ENCODE measurements at places on chromosomes 5 and 9.

DNA sequence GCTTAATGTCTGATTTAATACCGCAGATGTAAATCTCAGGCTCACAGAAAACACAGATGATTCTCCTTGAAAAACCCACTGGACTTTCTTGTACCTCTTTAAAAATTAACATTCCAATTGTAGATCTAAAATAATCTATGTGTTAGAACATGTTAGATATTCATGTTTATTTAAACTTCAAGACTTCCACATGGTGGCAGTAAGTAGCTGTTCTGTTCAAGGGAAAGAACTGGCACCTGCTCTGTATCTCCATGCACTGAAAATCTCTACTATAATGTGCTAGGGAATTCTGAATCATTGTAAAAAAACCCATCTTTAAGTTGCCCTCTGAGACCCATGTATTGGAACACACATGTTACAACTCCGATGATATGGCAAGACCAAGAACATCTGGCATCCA is 366.9 kb downstream of the DMRTA1 start:
- DNase-seq = no peak

DNA sequence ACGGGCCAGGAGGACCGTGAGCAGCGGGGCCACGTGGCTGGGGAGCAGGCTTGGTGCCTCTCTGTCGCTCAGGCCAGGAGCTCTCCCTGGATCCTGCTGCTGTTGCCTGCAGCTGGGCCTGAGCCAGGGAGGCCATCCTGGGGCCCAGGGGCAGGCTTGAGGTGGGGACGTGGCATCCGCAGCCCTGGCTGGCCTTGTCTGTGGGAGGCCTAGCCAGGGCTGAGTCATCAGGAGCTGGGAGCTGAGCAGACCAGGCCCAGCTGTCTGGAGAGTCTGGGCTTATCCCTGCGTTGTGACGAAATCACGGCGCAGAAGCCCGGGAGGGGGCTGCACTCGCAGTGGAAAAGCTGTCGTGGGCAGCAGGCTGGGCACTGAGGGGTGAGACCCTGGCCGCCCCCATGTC is 138.8 kb upstream of the COL5A1 start:
- no peak for DNase-seq

GRCh38 chr9:5840788-5841187 is 7.9 kb upstream of the ERMP1 start:
- DNase-seq = no peak

GRCh38 chr9:9920425-9921060 is 692.3 kb downstream of the PTPRD start:
- no peak for DNase-seq

- DNase-seq = no peak
Measured at GRCh38 chr9:128070874-128071273, 2.8 kb downstream of the SLC25A25 start.

- DNase-seq = no peak
Measured at GRCh38 chr5:80695666-80696065, 40.9 kb upstream of the DHFR start.

DNA sequence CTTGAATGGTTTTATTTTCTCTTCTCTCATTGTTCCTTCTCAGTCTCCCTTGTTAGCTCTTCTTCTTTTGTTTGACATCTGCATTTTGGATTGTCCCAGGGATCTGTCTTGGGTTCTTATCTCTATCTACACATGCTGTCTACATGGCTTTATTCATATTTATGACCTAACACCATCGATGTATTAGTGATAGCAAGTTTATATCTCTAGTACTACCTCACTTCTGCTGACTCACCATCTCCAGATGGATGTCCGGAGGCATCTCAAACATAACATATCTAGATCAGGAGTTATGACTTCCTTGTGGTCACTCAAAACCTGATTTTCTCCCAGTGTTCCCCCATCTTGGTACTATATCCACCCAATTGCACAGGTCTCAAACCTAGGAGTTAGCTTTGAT is 19.2 kb upstream of the SELENOP start:
- DNase-seq = no peak

Measured in CD4-positive, alpha-beta T cell treated with Interferon alpha-2 for 1 hour (primary cell).